Cerebellar nuclear complex (tissue), 1 donor: ENCODE measurements at places on chromosomes 2 and 18.

- DNase-seq = no peak
These were observed 7.3 kb downstream of the COQ10B start for GRCh38 chr2:197460649-197461048.

GRCh38 chr2:128237081-128237534, 81.6 kb downstream of the HS6ST1 start:
- DNase-seq = peak; percentile 66

DNA sequence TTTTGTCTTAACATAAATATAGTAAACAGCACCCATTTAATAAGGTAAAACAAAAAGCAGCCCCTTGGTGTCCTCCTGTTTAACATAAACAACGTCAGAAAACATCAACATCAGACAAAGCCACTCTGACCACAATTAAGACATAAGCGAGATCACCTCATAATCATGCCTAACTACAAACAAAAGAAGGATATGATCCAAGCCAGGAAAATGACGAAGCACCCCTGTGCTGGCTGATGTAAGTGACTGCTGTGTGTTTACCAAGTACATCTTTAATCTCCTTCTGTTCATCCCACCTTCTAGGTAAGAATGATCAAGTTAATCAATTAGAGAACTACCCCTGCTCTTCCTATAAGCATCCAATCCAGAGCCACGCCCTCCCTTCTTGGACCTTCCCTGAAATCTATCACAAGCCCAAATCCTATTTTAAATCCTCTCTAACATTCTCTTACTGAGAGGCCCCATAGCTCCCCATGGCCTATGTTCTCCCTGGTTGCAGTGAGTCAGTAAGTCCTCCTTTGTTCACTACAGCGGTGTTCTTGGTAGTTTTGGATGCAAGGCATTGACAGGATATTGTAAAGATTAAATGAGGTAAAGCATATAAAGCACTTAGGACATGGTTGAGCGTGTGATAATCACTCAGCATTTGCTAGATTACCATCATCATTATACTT, 424.2 kb downstream of the TSN start:
- no peak for DNase-seq

GRCh38 chr2:223100061-223100511, 48.1 kb downstream of the KCNE4 start:
- no peak for DNase-seq

GRCh38 chr2:26537826-26538475, 60.0 kb upstream of the OTOF start:
- no peak for DNase-seq

DNA sequence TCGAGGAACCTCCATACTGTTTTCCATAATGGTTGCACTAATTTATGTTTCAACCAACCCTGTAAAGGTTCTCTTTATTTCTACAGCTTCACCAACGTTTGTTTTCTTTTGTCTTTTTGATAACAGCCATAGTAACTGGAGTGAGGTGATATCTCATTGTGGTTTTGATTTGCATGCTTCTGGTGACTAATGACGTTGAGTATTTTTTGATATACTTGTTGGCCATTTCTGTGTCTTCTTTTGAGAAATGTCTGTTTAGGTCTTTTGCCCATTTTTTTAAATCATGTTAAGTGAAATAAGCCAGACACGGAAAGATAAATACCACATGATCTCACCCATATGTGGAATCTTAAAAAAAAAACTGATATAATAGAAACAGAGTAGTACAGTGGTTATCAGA, 74.8 kb upstream of the SMIM21 start:
- no peak for DNase-seq

DNA sequence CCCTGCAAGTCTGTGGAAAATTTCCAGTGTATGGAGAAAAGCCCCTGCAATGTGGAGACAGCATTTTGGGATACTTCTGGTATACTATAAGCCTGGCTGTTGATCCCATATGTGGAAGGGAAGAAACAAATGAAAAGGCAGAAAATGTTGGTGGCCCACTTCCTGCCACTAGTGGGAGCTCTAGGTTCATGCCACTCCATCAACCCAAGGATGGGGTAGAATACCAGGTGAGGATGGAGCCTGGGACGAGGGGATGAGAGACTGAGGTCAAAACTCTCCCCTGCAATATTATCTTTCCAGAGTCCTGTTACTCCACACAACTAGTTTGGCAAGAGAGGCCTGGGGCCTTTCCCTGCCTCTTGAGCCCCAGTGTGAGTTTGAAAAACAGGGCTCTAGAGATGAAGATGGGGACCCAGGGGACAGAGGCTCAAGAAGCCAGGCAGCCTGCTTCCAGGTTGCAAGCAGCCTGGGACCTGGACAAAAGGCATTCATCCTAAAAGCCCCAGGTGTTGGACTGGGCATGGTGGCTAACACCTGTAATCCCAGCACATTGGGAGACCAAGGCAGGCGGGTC, 31.9 kb downstream of the BMP10 start:
- DNase-seq = no peak

- no peak for DNase-seq
These were observed 82.4 kb upstream of the HPCAL1 start for GRCh38 chr2:10220045-10220901.

GRCh38 chr2:38658613-38659012, 7.3 kb upstream of the GALM start:
- DNase-seq = no peak

GRCh38 chr2:237483018-237483731, 3.9 kb upstream of the MLPH start:
- DNase-seq = no peak

- no peak for DNase-seq
These were observed 32.4 kb downstream of the WDR43 start for GRCh38 chr2:28926847-28927246.

GRCh38 chr18:55121397-55122170, 162.3 kb upstream of the CCDC68 start:
- DNase-seq = no peak

GRCh38 chr2:241768251-241768711, 8.3 kb upstream of the GAL3ST2 start:
- DNase-seq = no peak

GRCh38 chr18:10295751-10296150, 158.7 kb upstream of the APCDD1 start:
- no peak for DNase-seq

DNA sequence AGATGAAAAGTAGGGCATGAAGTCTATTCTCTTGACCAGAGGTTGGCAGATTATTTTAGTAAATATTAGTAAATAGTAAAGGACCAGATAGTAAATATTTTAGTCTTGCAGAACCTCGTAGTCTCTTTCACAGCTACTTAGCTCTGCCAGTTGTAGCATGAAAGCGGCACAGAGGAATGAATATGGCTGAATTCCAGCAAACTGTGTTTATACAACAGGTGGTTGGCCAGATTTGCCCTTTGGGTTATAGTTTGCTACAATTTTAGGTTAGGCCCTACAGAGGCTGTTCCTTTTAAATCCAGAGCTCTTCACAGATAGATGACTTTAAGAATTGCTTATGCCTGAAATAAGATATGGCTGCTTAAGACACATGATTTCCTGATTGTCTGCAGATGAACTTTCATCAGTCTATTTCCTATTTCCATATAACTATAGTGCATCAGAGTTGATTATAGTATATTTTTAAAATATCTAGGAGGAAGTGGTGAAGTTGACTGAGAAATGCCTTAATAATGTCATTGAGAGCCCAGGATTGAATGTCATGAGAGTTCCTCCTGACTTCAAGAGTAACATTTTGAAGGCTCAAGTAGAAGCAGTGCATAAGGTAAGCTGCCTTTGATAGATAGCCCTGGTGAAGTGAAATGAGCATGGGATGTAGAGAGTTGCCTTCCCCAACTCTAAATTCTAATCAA, 80.5 kb downstream of the TMEM185B start:
- no peak for DNase-seq

DNA sequence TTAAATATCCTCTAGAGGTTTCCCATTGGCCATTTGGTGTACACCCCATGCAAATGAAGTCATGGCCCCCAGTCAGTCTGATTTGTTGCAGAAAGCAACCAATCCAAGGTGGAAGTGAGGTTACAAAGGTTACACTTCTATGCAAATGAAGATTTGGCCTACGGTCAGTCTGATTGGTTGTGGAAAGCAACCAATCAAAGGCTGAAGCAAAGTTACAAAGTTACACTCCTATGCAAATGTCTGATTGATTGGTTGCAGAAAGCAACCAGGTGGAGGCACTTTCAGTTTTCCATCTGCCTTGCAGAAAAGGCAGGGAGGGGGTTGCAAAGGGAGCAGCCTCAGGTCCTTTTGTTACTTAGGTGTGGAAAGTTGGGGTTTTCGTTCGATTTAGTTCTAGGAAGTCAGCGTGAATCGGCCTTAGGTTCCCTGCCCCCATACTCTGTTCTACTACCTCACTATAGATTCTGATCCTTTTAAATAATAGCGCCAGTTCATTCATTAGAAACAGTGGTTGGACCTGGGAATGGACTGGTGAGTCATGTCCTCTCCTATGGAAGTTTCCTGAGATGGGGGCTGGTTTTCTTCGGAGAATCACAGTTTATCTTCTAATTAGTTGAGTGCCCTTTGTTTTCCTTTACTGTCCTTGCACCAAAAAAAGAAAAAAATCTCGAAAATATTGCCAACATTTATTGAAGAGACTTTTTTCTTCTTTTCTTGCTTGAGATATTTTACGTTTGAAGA, 279.5 kb downstream of the AGAP1 start:
- DNase-seq = no peak

- no peak for DNase-seq
These were observed 17.9 kb downstream of the CDH2 start for GRCh38 chr18:28159055-28159454.

GRCh38 chr18:23641937-23642666, 20.6 kb downstream of the ANKRD29 start:
- DNase-seq = no peak

- DNase-seq = no peak
These were observed 136.5 kb upstream of the NFATC1 start for GRCh38 chr18:79259218-79259617.

DNA sequence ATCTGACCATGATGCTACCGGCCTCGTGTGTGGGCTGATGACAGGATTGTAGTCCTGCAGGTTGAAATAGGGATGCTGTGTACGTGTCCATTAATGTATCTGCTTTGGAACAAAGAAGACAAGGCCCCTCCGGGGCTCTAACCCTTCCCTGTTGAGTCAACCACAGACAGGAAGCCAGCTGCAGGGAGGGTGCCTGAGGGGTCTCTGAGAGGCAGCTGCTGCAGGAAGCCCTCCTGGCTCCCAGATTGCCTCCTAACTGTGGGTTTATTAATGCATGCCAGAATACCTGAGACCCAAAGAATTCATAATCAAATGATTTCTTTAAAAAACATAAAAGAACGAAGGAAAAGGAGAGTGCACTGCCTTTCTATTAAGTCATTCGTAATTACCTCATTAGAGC, 140.4 kb downstream of the CELF4 start:
- DNase-seq = no peak

GRCh38 chr2:9234680-9235146, 28.1 kb downstream of the ASAP2 start:
- DNase-seq = peak; percentile 42

DNA sequence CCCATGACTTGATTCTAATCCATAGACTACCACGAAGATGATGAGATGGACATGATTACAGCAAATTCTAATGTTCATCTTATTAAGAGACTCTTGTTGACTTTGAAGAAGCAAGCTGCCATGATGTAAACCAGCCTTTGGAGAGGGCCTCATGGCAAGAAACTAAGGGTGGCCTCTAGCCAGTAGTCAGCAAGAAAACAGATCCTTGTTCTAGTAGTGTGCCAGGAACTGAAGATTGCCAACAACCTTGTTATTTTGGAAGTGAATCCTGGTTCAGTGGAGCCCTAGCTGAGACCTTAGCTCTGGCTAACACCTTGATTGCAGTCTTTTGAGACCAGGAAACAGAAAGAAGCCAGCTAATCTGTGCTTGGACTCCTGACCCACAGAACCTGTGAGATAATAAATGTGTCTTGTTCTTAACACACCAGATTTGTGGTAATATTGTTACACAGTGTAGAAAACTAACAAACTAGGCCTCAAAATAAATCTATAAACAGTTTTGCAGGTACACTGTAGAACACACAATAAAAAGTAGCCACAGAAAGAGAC, 10.0 kb downstream of the PHOSPHO2 start:
- no peak for DNase-seq

- DNase-seq = no peak
These were observed 265.7 kb downstream of the CCDC85A start for GRCh38 chr2:56449449-56449860.

- no peak for DNase-seq
These were observed 65.4 kb downstream of the DIS3L2 start for GRCh38 chr2:232026910-232027309.

DNA sequence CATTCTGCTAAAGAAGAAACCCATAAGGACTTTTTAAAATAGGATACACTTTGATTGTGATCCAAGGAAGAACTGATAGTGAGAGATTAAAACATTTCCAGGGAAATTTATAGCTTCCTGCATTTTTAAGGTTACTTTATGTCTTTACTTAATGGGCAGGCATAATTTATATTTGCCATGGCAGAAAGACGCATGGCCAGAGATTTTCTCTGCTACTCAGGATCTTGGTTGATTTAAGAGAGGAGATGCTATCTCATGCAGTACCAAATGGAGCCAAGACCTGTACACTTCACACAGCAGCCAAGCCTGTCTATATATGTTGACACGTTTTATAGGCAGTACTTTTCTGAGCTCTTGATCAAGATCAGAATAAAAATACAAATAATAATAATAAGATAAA, 60.9 kb upstream of the NT5C1B start:
- DNase-seq = no peak

DNA sequence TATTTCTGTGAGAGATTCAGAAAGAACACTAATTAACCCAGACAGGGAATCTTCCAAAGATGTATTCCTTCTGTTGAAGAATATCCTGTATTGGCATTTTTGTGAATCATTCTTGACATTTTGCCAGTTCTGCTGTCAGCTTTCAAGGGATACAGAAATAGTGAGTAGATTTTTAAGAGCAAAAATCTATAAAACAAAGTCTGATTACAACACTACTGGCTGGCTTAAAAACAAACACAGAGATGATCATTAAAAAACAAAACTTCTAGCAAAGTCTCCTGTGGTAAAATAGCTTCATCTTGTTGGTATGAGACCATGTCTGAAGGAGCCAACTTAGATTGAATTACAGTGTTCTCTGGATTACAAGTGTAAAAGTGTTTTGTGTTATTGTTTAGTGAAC, 866.3 kb upstream of the KLHL29 start:
- no peak for DNase-seq

- no peak for DNase-seq
These were observed 61.0 kb downstream of the BIN1 start for GRCh38 chr2:127045792-127046501.

DNA sequence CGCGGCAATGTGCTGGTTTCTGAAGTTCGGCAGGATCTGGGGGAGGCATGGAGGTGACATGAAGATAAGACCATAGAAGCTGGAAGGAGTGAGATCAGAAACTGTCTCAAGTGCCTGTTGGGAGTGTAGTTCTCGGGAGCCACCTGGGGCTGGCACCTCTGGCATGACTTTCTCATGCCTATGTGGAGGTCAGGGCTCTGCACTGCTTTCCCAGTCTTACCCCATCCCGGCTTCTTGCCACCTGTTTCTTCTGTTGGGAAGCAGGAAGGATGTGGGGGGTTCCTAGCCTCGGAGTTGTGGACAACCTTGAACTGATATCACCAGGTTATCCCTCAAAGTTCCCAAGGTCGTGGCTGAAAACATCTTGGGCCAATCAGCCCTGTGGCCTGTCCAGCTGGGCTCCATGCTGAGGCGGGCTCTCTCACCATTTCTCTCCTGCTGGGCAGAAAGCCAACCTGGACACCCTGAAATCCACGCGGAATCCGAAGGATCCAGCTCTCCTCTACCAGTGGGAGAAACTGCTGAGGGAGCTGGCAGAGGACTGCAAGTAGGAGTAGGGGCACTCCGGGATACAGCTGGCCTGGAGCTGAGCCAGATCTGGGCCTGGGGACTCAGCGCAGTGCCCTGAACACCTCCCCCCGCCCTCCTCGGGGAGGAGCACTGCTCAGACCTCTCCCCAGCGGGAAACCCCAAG, 42.5 kb downstream of the FER1L5 start:
- DNase-seq = no peak
